ENCODE measurements at places on chromosomes 2 and 18.

- no peak for DNase-seq
Observed at GRCh38 chr2:44616667-44617155, 255.0 kb downstream of the CAMKMT start.

GRCh38 chr2:73984203-73984921, at the start of gene TET3:
TET3 (plus strand) TSS chr2:73984910; CDS start chr2:73986404, 1,494 bp downstream.
- DNase-seq, result no peak

GRCh38 chr2:218465987-218466633, 47.2 kb downstream of the VIL1 start:
- peak; percentile 8 for DNase-seq

- DNase-seq, result no peak
Observed at GRCh38 chr2:24981411-24982136, 9.8 kb upstream of the DNAJC27 start.

DNA sequence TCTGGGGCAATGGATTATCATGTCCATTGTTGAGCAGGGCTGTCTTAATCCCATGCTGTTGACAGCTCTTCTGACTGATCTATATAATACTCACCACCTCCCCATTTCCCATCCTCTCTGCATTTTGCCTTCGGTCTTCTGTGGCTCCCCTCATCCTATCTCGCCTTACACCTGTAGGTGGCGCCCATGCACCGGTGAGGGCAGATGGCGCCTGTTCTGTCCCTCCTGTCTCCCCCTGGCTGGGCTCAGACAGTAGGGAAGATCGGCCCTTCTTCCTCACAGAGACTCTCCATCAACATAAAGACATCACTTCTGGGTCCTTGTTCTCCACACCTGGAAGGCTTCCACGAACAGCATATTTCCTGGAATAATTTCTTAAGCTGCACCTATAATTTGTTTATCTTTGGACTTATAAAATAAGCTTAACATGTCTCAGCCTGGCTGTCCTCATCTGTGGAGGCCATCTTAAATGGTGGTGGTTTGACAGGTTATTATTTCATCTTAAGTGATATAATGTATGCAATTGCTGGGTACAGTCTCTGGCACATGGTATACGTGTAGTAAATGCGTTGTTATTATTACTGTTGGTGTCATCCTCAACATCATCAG, 10.9 kb upstream of the CDH20 start:
- peak; percentile 7 for DNase-seq

- no peak for DNase-seq
Observed at GRCh38 chr2:36797324-36798070, 101.0 kb downstream of the VIT start.

DNA sequence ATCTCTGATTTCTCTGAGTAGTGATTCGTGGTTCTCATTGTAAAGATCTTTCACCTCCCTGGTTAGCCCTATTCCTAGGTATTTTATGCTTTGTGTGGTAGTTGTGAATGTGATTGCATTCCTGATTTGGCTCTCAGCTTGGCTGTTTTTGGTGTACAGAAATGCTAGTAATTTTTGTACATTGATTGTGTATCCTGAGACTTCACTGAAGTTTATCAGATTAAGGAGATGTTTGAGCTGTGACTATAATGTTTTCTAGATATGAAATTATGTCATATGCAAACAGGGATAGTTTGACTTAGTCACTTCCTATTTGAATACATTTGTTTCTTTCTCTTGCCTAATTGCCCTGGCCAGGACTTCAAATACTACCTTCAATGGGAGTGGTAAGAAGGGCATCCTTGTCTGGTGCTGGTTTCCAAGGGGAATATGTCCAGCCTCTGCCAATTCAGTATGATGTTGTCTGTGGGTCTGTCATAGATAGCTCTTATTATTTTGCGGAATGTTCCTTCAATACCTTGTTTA, 251.9 kb upstream of the ZNF804A start:
- DNase-seq, result peak; percentile 5

DNA sequence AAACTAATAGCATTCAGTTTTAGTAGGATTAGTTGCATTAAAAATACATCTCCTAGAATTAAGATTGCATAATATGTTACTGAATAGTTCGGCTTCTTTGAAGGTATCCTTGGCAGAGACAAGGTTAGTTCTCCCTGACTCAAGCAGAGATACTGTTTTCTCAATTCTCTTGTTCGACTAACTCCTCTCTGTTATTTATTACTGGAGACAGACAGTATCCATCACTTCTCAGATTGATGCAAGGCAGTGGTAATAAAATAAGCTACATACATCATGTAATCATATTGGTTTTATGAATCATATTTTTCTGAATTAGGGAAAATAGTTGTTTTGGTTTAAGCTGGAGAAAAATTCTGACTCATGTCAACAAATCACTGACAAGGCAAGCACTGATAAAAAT, 134.8 kb downstream of the SLC8A1 start:
- peak; percentile 31 for DNase-seq
